ENCODE measurements at places on chromosomes 7 and 10.

DNA sequence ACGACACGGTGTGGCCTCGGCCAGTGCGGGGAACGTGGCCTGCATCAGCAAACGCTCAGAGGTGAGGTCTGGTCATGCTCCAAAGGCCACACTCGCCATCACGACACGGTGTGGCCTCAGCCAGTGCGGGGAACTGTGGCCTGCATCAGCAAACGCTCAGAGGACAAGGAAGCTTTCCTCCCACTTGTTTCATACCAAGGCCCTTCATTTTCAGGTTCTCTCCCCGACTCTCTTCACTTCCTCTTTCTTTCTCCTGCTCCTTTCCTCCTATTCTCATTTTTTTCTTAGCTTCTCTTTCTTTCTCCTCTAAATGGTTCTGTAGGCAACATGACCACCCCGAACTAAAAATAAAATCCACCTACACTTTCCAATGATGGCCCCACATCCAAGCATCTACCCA, 384.4 kb upstream of the SHH start:
- DNase-seq = no peak

DNA sequence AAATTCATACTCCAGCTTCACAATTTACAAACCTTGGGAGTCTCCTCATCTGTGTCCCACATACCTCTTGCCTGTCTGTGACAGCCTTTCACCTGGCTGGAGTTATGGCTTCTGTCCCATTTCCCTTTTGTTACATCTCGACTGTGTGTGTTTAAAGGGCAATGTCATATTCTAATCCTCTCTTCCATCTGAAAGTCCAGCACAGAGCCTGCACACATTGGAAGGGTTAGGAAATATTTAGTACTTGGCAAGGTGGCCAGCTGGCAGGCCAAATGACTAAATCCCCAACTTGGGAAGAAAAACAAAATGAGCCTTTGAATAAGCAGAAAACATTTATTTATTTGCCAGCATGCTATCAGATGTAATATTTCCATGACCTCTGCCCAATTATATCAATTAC, 120.1 kb upstream of the STK17A start:
- DNase-seq = no peak

- no peak for DNase-seq
Measured at GRCh38 chr7:156768698-156769472, 124.1 kb downstream of the LMBR1 start.

GRCh38 chr7:103928581-103928980, 60.9 kb downstream of the RELN start:
- no peak for DNase-seq

- DNase-seq = no peak
Measured at GRCh38 chr10:112952282-112953173, 2.5 kb downstream of the TCF7L2 start.

GRCh38 chr7:42869131-42870020, 42.5 kb downstream of the C7orf25 start:
- peak; percentile 33 for DNase-seq

- DNase-seq = no peak
Measured at GRCh38 chr10:28661035-28661434, 16.3 kb upstream of the BAMBI start.

DNA sequence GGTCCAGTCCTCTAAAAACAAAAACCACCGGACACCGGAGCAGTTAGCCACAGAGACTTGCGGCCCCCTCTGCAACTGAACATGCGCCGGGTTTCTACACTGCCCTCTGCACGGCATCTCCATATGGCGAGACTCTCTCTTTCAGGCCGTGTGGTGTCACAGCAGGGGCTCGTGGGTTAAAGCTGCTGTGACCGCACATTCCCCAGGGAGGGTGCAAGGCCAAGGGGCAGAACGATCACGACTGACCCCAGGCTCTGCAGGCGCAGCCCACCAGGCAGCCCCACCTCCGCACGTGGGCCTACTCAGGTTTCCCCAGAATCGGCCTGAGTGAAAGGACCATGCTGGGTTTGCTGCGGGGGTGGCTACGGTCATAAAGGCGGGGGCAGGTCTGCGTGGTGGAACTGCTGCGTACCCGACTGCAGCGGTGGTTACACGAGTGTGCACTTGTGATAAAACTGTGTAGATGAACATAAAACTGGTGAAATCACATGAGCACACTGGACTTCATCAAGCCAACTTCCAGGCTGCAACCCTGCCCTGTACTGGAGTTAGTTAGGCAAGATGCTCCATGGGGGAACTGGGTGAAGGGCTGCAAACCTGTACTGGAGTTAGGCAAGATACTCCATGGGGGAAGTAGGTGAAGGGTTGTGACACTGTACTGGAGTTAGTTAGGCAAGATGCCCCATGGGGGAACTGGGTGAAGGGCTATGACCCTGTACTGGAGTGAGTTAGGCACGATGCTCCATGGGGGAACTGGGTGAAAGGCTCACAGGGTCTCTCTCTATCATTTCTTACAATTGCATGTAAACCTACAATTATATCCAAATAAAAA, 81.4 kb upstream of the PPP2R2D start:
- DNase-seq = no peak

GRCh38 chr10:88819290-88819689, 16.8 kb downstream of the LIPM start:
- DNase-seq = no peak

DNA sequence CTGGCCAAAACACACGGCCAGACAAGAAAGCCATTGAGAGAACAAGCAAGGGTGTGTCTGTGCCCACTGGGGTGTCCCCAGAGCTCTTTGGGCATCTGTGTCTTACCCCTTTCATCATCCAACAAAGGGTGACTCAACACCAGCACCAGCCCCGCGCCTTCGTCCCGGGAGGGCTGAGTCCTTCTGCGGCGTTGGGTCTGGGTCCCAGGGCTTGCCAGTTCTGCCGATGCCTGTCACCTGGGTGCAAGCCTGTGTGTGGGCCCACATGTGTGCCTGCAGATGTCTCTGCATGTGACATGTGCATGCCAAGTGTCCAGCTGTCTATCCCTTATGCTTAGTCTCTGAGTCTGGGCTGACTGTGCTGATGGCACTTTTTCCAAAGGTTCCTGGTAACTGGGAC, 24.4 kb upstream of the ELN start:
- no peak for DNase-seq

DNA sequence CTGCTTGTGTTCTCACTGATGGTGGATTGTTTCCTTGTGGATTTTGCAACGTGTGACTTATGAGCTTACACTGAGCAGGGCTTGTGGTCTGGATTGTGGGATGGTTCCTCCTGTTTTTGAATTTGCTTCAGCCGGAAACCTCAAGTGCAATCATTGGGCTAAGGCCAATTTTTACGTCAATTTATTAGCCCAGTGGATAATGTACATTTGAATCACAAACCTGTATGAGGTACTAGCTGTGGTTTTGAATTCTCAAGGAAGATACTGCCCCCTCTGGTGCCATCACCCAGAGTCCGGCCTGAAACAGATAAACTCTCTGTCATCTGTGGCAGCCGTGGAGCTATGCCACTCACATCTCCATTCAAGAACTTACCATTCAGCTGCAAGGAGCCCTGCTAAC, 7.3 kb upstream of the ZNF777 start:
- no peak for DNase-seq

GRCh38 chr7:101829374-101829773, 11.9 kb downstream of the CUX1 start:
- DNase-seq = no peak

- DNase-seq = no peak
Measured at GRCh38 chr10:124616040-124616835, 127.9 kb downstream of the FAM53B start.

GRCh38 chr7:94710256-94710655, 54.3 kb upstream of the SGCE start:
- DNase-seq = no peak

- no peak for DNase-seq
Measured at GRCh38 chr10:17729630-17730029, 22.4 kb upstream of the TMEM236 start.

DNA sequence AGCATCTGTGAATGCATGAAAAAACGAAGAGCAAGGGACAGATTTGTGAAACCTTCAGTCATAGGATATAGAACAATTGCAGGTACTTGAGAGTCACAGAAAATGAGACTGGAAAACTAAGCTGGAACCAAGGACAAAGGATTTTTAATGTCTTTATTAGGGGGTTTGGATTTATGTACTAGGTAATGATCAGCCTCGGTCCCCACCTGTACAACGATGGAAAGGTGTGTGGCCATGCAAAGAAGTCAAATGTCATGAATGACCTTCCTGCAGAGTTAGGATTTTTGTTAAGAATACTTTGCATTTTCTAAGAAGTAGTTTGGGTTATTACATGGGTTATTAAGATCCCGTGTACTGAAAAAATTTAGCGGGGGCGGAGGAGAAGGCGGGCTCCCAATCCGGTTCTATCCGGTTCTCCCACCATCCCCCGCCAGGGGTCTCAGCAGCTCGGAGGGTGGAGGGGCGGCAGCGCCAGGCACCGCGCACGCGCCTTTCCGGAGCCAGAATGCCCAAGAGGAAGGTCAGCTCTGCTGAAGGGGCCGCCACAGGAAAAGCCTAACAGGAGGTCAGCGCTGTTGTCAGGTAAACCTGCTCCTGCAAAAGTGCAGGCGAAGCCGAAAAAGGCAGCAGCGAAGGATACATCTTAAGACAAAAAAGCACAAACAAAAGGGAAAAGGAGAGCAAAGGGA, 327.5 kb upstream of the PLXDC2 start:
- DNase-seq = no peak

GRCh38 chr7:154627646-154628290, 375.2 kb downstream of the PAXIP1 start:
- no peak for DNase-seq

- no peak for DNase-seq
Measured at GRCh38 chr10:19816411-19817230, at the start of gene PLXDC2. Gene PLXDC2 (plus strand): TSS chr10:19816432.

- DNase-seq = no peak
Measured at GRCh38 chr7:94095316-94096009, 91.3 kb upstream of the BET1 start.
